AML-193 (cell line): ENCODE measurements at places on chromosomes 5 and 9.

DNA sequence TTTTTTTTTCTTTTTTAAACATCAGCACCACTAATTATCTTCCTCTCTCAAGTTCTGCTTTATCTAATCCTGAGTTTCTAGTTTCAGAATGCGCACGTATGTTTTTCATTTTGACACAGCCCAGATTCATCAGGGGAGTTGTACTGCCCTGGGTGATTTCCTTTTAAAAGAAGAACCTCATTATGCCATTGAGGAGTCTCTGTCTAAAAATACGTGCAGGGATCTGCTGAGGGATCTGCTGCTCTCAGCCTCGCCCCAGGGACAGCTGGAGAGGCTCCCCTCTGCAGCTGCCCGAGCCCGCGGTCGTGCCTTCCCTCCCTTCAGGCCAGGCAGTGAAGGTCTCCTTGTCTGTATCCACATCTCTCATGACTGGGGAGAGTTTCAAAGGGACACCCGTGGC lies 273.1 kb downstream of the ARHGEF28 start:
- no peak for DNase-seq

DNA sequence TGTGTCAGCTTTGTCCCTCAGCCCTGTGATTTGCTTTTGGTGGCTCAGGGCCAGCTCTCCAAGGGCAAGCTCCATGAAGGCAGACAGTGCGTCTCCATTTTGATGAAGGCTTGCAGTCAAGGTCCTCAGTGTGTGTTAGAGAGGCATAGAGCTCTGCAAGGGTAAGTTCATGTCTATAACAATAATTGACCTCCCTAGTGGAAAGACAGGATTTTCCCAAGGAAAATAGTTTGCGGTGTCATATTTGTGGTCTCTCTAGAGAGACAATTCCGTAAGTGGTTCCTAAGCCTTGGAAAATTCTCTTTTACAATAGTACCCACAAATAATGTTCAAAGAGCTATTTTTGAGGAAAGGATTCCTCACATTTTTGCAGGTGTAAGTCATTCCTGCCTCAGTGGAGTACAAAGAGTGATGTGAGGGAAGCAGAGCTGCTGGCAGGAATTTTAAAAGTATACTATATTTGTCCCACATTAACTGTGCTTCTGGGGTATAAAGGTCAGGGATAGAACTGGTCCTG lies 40.2 kb downstream of the SLC1A3 start:
- DNase-seq = no peak

- DNase-seq = no peak
These were observed 12.6 kb downstream of the LMBRD2 start for GRCh38 chr5:36138900-36139683.

- DNase-seq = no peak
These were observed 49.5 kb downstream of the RXRA start for GRCh38 chr9:134375430-134376385.

DNA sequence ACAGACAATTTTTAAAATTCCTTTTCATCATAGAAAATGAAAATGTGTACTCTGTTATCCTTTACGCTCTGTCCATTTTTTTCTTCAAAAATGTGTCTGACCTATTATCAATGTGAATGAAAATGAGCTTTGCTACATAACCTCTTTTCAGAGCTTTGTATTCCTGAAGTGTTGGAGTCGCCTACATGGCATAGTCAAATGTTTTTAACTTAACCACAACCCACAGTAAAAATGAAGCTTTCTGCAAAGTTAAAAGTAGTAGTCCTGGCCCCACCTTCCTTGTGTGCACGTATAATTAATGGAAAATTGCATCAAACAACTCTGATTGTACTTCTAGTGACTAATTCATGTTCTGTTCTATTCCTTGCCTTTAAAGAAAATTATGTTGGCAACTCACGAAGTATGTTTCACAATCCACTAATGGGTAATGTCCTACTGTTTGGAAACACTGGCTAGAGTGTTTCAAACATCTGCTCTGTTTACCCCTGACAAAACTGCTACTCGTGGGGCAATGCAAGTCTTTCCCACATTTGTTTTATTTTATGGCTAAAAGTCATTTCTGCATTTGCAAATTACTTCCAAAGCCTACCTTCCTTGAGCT lies 18.6 kb upstream of the PSAT1 start:
- DNase-seq = peak; percentile 23

DNA sequence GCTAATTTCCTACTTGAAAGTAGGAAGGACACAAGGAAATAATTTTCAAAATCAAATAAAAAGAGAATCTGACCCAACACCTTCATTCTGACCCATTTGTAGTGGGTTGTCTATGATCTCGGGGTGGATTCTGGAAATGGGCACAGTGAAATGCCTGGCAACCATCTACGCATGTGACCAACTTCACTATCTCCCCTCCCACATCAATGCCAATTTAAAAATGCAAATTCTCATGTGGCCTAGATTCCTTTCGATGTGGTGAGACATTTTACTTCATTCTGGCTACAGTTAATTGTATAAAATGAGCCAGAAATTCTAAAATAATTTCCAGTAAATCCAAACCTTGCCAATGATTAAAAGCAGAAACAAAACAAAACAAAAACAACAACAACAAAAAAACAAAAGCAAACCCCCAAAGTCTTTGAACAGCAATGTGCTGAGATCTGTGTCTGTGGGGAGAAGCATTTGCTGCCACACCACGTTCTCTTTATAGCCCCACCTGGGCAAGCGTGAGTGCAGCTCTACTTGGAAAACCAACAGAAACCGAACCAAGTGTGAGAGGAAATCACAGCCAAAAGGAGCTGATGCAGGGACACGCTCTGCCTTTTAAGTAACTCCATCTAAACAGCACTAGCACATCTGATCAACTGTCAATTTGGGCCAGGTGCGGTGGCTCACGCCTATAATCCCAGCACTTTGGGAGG lies 59.0 kb downstream of the USP20 start:
- no peak for DNase-seq

DNA sequence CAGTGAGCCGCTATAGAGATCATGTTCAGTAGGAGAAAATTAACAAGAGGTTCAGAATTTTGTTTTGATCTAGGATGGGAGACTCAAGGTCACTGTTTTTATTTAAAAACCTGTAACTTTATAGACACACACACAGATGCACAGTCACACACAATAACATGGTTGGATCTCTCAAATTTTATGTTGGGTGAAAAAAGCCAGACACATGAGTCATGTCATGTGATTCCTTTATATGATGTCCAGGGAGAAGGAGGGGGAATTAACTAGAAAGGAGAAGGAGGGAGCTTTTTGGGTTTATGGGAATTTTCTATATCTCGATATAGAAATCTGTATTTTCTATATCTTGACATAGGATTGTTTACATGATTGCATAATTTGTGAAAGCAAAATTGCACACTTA lies 17.1 kb downstream of the C6 start:
- DNase-seq = no peak

DNA sequence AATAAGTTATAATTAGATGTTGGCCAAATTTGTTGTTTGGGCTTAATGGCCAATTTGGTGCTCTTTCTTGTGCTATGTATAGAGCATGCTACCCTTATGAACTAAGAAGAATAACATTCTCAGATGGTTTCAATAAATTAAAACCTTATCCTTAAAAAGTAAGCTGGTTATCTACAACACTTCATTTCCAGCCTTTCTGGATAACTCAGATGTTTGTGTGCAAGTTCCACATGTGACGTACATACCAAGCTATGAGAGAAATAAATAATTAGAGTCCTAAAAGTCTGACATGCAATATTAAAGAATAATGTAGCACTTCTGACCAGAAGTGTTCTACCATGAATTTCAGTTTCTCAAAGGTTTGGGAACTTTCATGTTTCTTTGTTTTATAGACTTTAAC lies 11.7 kb downstream of the MTREX start:
- DNase-seq = no peak

GRCh38 chr5:78527054-78527859 lies 121.3 kb downstream of the LHFPL2 start:
- no peak for DNase-seq

- DNase-seq = no peak
These were observed 181.5 kb upstream of the RPS23 start for GRCh38 chr5:82459626-82460025.

DNA sequence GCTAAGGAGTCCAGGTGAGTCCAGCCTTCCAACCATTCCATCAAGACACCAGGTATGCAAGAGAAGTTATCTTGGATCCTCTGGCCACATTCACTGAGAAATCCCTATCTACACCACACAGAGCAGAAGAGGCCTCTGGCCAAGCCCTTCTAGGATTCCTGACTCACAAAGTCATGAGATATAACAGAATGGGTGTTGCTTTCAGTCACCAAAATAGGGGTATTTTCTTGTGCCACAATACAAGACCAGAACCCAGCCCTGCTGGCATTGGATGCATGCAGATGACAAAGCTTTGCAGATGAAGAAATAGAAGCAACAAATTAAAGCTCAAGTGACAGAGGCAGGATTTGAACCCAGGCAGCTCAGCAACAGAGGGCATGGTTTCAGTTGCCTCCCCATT lies 73.5 kb downstream of the PTPN3 start:
- DNase-seq = no peak

DNA sequence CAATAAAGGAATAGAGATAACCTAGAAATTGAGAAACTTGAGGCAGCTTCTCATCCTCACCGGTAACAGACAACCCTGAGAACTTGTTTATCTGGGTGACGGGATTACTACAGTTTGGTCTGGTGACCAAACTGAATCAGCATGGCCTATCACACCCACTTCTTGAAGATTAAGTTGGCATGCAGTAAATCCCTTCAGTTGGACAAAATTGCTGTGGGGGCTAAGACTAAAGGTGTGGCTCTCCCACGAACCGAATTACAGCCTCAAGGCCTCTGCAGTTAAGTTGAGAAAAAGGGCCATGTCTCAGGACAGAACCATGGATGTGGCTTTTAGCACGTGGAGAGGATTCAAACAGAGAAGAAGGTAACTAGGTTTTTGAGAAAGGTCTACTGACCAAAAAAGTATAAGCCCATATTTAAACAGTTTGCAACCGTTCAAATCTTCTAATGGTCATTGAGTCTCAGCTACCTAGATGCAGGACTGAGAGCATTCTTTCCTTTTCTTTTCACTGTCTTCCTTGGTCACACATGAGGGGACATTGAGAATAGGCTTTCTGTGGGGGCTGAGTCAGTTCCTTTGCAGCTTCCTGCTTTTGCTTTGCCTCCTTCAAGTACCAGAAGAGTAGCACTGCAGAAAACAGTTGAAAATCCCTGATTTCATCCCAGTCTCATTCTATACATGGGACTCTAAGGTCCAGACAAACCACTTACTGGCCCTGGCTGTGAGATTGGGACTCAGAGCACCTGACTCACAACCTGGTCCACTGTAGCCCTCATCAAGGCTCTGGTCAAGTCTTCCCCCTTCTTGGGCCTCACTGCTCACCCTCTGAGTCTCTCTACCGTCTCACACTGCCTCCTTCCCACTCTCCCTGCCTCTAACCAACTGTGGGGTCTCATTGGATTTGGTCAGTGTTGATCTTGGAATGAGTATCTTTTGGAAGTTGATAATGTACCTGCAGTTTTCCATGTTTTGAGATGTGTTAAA lies 30.9 kb downstream of the PDE6A start:
- peak; percentile 34 for DNase-seq

DNA sequence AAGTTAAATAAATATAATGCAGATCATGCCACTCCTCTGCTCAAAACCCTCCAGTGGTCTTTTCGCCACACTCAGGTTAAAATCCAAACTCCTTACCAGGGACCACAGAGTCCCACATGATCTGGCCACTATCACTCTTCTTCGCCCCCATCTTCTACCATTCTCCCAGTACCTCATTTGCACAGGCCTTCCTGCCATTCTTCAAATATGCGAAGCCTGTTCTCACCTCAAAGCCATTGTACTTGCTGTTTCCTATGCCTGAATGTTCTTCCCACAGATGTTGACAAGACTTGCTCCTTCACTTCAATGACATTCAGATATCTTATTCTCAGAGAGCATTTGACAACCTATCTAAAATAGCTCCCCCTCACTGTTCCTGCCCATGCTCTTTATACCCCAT lies 10.9 kb downstream of the TEX10 start:
- DNase-seq = no peak

DNA sequence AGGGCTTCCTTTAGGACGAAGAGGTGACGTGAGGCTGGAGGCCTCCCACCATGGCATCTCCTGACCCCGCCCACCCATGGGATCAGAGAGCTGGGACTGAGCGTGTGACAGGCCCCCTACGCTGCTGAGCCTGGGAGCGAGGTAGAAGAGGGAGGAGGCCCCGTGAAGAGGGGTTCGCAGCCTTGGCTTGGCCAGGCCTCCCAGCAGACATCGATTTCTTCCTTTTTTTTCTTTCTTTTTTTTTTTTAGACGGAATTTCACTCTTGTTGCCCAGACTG lies 39.5 kb downstream of the PTGES start:
- DNase-seq = no peak

DNA sequence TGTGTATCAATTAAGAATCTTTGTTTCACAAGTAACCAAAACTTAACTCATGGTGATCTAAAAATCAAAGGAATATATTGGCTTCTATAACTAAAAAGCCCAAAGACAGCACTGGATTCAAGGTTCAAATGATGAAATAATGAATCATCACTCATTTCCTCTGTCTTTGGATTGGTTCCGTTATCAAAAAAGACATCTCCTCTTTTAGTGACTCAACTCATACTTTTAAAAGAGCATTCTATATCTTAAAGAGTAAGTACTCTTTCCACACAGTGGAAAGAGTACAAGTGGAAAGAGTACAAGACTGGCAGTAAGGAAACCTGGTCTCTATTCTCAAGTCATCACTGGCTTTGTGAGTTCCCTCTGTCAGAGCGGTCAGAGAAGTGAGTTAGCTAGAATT lies 141.4 kb upstream of the NMUR2 start:
- DNase-seq = no peak
